ENCODE measurements at places on chromosomes 6 and 20.
A peak's percentile ranks its signal among the peaks of the same experiment; 100 is the strongest.

- DNase-seq, result no peak
These were observed 28.5 kb upstream of the CITED2 start for GRCh38 chr6:139402876-139403386.

DNA sequence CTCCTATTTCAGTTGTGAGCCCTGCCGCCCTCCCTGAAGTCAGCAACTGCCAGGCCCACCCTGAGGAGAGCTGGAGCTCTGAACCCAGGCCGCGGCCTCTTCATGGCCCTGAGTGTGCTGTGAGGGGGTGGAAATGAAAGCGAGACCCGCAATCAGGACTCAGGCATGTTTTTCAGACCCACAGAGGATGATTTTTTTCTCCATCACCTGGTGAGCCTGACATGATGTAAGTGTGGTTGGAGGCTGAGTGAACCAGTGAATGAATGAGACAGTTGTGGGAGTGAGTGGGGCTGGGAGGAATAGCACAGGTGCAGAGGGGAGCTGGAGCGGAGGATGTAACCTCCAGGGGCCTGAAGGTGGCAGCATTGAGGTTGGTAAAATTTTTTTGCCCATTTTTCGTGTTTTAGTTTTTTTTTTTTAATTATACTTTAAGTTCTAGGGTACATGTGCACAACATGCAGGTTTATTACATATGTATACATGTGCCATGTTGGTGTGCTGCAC, 18.3 kb downstream of the RAET1L start:
- peak; percentile 35 for DNase-seq

GRCh38 chr6:152124429-152125074, 317.1 kb downstream of the ESR1 start:
- DNase-seq, result peak; percentile 35

GRCh38 chr6:1562171-1562955, 47.4 kb upstream of the FOXC1 start:
- DNase-seq, result no peak

GRCh38 chr20:38123021-38123587, 42.0 kb downstream of the TGM2 start:
- no peak for DNase-seq

Data from CD4-positive, alpha-beta memory T cell (primary cell).